ENCODE measurements at places on chromosomes 3 and 15.

- H3K27ac ChIP-seq, result no peak overlapping the region
- H3K4me1 ChIP-seq, result peaks cover 2% of the 10 kb centered on the region
- H3K36me3 ChIP-seq, result no peaks in the 10 kb centered on the region
- no peak overlapping the region for H3K4me3 ChIP-seq
These were observed 221.3 kb upstream of the CDIN1 start for GRCh38 chr15:36358094-36358493.

GRCh38 chr3:173863551-173863950 lies 466.0 kb downstream of the NLGN1 start:
- no peak overlapping the region for H3K27ac ChIP-seq
- no peaks in the 10 kb centered on the region for H3K4me1 ChIP-seq
- H3K4me3 ChIP-seq, result no peak overlapping the region
- H3K36me3 ChIP-seq, result no peaks in the 10 kb centered on the region
- no peaks in the 10 kb centered on the region for H3K27me3 ChIP-seq

GRCh38 chr15:63950911-63951481 lies 95.3 kb downstream of the DAPK2 start:
- H3K4me3 ChIP-seq, result no peak overlapping the region
- H3K4me1 ChIP-seq, result peaks cover 4% of the 10 kb centered on the region
- DNase-seq, result no peak
- H3K36me3 ChIP-seq, result peaks cover 3% of the 10 kb centered on the region
- no peaks in the 10 kb centered on the region for H3K27me3 ChIP-seq

DNA sequence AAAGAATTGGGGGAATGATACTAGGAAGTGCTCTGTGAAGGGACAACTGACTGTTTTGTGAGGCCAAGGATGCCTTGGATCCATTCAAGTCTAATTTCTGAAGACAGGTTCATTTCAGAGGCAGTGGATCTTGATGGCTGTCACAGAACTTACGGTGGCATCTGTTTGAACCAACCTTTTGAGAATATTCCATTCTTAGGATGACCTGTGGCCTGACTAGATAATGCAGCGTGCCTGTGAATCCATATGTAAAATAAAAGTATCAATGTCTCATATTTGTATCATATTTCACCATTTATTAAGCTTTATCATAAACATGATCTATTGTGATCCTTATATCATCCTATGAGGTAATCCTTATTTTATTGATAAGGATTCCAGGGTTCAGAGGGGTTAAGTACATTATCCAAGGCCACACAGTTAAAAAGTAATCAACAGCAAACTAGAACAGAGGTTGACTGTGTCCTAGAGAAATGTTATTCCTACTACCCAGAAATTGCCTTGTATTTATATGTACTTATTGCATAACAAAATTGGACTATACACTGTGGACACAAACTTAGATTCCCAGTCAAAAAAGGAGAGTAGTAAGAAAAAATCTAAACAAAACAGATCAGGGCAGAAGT lies 34.3 kb downstream of the IL1RAP start:
- H3K4me1 ChIP-seq, result peaks cover 4% of the 10 kb centered on the region
- H3K27ac ChIP-seq, result no peak overlapping the region
- H3K4me3 ChIP-seq, result no peak overlapping the region
- no peak for DNase-seq

GRCh38 chr3:172687501-172687900 lies 23.4 kb downstream of the NCEH1 start:
- H3K36me3 ChIP-seq, result peaks cover 11% of the 10 kb centered on the region
- DNase-seq, result no peak
- H3K27ac ChIP-seq, result no peak overlapping the region
- H3K27me3 ChIP-seq, result no peaks in the 10 kb centered on the region
- peaks cover 6% of the 10 kb centered on the region for H3K4me1 ChIP-seq

DNA sequence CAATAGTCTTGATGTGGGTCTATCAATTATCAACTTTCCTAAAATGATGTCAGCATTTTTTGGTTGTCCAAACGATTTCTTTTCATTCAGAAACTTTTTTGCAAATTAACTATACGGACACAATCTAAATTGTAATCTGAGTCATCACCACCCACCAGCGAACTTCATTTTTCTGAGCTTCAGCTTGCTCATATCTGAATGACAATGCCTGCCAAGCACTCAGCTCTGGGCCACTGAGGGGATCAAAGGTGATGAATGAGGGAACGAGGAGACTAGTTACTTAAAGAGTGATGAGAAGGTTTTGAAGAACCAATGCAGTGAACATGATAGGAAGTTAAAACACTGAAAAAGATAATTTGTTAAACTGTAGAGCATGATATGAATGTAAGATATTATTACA lies 14.9 kb upstream of the TBC1D23 start:
- no peaks in the 10 kb centered on the region for H3K4me1 ChIP-seq
- no peak for DNase-seq
- no peak overlapping the region for H3K4me3 ChIP-seq
- H3K27ac ChIP-seq, result no peak overlapping the region
- no peaks in the 10 kb centered on the region for H3K36me3 ChIP-seq

DNA sequence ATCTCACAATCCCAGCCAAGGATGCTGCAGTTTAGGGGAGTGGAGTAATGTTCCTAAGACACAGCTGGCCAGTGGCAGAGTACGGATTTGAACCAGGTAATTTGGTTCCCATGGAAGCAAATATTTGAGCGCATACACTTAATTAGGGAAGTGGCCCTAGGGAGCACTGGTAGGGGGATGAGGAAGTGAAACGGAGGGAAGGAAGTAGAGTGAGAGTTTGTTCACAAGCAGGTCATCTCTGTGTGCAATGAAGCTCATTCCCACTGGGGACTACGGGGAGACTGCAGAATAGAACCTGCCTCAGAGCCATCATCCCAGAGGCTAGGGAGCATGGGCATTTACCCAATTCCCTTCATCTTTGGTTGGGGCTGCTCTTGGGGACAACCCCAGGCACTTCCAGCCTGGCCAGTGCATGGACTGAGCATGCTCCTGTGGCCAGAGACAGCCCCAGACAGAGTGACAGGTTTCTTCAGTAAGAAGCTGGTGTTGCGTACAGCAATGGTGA lies 317.2 kb upstream of the PROK2 start:
- H3K36me3 ChIP-seq, result no peaks in the 10 kb centered on the region
- peaks cover 6% of the 10 kb centered on the region for H3K27me3 ChIP-seq
- peaks cover 42% of the 10 kb centered on the region for H3K4me1 ChIP-seq
- H3K27ac ChIP-seq, result peak overlapping the region; percentile 96
- peak overlapping the region; percentile 41 for H3K4me3 ChIP-seq

GRCh38 chr3:117059067-117059955 lies 349.7 kb downstream of the TUSC7 start:
- no peaks in the 10 kb centered on the region for H3K27me3 ChIP-seq
- peaks cover 12% of the 10 kb centered on the region for H3K4me1 ChIP-seq
- H3K4me3 ChIP-seq, result no peak overlapping the region
- H3K27ac ChIP-seq, result no peak overlapping the region
- H3K36me3 ChIP-seq, result no peaks in the 10 kb centered on the region
- no peak for DNase-seq

DNA sequence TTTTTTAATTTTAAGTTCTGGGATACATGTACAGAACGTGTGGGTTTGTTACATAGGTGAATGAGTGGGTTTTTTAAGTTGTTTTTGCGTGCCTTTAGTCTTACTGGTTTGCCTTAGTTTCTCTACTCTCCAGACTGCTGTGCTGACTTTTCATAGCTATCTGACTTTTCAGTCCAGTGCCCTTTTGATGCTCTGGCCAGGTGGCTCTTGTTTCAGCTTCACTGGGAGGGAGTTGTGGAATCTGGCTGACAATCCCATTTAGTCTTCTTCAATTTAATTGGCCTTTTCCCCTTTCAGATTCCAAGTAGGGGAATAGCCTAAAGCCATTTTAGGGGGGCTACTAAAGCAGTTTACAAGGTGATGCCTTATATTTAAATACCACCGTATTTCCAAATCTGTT lies 30.1 kb downstream of the FNDC3B start:
- H3K4me3 ChIP-seq, result no peak overlapping the region
- no peaks in the 10 kb centered on the region for H3K36me3 ChIP-seq
- no peak overlapping the region for H3K27ac ChIP-seq
- H3K27me3 ChIP-seq, result no peaks in the 10 kb centered on the region

- no peaks in the 10 kb centered on the region for H3K27me3 ChIP-seq
- H3K4me1 ChIP-seq, result peaks cover 33% of the 10 kb centered on the region
- H3K4me3 ChIP-seq, result no peak overlapping the region
- no peak for DNase-seq
These were observed 3.0 kb downstream of the DGKG start for GRCh38 chr3:186359078-186359477.

DNA sequence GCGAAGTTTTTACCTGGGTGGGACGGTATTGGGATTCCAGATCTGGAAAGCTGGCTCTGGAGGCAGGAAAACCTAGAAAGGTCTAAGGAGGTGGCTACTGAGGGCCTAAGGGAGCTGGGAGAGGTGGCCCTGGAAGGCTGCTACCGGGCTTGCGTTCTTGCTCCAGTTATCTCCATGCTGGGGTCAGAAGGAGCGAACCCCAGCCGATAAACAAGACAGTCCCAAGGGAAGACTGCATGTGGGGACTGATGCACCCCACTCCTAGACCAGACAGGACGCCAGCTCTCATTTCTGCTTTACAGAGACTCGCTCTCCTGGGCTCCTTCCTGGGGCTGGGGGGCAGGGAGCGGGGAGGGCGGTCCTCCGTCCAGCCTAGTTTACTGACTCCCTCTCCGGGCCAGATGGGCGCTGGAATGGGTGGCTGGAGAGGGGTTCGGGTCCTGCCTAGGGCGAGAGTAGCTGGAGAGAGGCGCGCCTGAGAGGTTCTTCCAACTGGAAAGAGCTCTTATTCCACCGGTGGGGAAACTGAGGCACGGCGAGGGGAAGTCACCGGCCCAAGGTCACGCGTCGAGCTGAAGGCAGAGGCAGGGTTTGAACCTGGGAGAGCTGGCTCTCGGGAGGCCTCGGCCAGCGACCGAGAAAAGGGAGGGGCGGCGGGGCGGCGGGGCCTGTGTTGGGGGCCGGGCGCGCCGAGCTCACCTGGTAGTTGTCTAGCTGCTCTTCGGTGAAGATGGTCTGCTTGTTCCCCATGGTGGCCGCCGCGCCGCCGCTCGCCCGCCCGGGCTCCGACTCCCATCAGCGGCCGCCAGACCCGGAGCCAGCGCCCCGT lies 565 bp downstream of the CIB2 start:
- H3K4me3 ChIP-seq, result peak overlapping the region; percentile 96
- no peak for DNase-seq
- no peaks in the 10 kb centered on the region for H3K36me3 ChIP-seq
- no peaks in the 10 kb centered on the region for H3K27me3 ChIP-seq
- H3K27ac ChIP-seq, result peak overlapping the region; percentile 91
